ENCODE measurements at places on chromosomes 7 and 10.

DNA sequence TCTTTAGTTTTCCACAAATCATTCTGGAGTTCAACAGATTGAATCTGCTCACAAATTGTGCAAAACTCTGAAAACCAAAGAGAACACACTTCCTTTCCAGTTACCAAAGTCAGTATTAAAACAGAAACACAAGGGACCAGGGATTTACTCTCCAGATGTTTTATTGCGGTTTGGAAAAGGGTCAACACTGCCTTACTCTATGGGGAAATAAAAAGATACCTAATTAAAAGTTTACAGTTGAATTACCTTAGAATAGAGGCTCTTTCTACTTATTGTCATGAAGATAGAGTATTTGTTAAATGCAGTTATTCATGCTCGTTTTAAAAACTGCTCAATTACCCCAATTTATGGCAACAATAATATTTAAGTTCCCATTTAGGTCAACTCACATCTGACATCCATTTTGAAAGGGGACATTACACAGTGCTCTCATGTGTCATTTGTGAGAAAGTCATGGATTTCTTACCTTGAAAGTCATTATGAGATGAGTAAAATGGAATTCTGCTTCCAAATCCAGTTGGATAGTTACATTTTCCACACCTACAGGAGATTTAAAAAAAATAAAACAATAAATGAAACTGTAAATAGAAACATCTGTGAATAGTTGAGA lies 8.4 kb downstream of the LAMB1 start:
- DNase-seq = no peak

GRCh38 chr10:79477456-79477855 lies 32.0 kb upstream of the ZCCHC24 start:
- no peak for DNase-seq

DNA sequence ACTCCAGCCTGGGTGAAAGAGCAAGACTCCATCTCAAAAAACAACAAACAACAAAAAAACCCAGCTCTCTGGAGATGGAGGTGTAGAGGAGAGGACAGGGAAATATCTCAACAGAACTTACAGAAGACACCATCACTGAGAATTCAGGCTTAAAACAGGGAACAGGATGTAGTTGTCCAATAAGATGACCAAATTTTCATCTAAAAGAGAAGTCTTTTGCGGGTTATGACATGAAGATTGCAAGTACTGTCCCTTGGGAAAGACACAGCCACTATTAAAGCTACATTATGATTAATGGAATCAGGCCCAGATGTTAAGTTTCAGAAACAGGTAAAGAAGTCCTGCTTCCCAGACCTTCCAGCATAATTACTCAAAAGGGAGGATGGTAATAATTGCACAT lies 235.2 kb upstream of the NRP1 start:
- no peak for DNase-seq

DNA sequence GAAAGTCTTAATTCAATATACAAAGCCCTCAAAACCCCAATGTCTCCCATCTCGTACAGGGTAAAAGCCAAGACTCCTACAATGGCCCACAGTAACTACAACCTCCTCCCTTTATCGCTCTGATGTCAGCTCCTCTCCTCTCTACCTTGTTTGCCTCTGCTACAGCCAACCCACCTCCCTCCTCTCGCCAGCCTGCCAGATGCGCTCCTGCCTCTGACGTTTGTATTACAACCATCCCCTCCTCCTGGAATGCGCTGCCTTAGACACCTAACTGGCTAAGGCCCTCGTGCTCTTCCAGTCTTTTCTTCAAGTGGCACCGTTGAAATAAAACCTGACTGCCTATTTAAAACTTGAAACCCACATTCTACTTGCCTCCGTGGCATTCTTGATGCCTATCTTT lies 115.3 kb upstream of the MYO3A start:
- DNase-seq = no peak

GRCh38 chr7:11751315-11751714 lies 80.7 kb downstream of the THSD7A start:
- DNase-seq = no peak

DNA sequence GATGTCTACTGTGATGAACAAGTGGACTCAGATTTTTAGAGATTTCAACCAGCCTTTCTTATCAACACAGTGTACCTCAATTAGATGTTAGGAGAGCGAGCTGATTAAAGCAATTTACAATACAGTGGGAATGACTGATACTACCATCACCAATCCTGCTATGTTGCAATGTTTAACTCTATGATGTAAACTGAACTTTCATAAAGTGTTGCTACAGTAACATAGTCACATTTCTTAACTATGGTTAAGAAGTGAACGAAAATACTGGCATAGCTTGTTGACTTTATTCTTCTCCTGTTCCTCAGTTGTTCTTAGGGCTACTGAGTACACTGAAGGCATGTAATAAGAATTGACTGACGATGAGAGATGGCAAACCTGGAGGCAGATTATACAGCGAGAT lies 139.8 kb downstream of the MYOF start:
- no peak for DNase-seq

DNA sequence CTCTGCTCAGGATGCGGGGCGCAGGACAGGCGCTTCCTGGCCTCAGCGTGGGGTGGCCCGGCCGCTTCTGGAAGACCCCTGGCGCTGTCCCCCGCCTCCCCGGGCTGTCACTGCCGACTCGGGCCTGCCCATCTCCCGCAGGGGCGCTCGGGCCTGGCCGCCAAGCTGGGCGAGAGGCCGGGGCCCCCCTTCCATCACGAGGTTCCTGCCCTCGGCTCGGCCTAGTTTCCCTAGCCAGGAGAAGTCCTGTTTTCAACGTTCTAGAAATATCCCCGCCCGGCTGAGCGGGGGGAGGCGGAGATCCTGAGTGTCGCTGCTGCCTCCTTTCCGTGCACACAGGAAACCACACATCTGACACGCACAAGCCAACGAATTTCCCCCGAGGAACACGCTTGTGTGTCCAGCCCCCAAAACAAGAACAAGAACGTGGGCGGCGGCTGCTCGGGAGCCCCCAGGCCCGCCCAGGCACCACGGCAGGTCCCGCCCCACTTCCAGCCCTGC lies 33.7 kb downstream of the AP5Z1 start:
- DNase-seq = peak; percentile 52

DNA sequence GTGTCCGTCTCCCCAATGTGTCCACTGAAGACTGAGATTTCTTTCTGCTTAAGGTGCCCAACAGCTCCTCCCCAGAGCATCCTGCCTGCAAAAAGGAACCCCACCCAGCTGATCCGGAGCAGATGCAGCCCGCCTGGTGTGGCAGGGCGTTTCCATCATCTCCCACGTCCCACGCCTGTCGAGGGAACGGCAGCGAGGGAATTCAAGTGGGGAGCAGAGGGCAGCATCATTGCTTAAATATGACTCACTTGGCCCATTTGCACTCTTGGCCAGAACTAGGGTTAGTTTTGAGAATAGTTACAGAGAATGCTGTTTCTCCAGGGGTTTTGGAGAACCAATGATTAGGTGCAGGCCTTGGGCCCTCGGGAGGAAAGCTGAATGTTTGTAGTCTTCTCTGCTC lies 20.8 kb downstream of the VWA2 start:
- DNase-seq = no peak

- DNase-seq = no peak
Observed at GRCh38 chr10:5670662-5671375, 4.4 kb upstream of the ASB13 start.

GRCh38 chr7:88121335-88121734 lies 98.5 kb downstream of the SRI start:
- no peak for DNase-seq

DNA sequence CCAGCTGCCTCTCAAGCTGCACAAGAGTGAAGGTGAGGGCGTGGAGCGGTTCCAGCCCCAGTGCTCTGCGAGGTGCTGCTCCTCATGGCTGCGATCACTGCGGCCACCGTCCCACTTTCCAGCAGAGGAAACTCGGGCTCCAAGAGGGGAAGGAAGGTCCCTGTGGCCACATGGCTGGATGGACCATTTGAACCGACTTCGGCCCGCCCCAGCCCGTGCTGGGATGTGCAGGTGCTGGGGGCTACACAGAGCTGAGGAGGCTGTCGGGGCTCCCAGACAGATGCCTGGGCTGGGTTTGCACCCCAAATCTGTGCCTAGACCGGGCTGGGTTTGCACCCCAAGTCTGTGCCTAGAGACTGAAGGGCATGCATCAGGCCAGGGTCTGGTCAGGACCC lies 186.6 kb downstream of the DNAJB6 start:
- no peak for DNase-seq

DNA sequence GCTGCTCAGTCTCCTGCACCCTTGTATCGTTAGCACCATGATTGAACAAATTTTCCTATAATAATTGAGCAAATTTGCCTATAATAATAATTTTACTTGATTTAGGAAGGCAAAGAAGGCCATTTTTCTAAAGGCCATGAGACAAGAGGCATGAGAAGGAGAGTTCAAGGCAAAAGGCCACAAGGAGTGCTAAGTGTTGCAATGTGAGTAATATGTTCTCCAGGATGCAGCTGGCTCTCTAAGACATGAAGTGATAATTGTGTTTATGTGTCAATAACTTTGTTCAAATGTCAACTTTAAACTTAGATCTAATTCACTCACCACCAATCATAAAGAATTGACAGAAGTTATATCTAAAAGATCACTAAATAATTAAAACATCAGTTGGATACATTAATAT lies 53.8 kb downstream of the SGCE start:
- DNase-seq = no peak

DNA sequence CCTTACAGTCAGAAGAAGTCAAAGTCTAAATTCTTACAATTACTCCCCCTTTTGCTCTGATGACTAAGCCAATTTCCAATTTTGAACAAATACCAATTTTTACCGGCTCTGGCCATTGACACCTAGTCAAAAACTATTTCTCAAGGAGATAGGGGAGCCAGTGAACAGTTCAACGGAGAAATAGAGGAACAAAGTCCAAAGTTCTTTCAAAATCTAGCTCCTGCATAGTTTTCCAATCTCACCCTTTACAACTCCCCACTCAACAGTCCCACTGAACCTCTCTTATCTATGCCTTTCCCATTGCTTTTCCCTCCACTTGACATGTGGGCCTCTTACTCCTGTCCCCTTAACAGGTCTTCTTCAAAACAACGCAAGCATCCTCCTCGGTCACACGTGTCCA lies 192.9 kb downstream of the DOCK4 start:
- no peak for DNase-seq

DNA sequence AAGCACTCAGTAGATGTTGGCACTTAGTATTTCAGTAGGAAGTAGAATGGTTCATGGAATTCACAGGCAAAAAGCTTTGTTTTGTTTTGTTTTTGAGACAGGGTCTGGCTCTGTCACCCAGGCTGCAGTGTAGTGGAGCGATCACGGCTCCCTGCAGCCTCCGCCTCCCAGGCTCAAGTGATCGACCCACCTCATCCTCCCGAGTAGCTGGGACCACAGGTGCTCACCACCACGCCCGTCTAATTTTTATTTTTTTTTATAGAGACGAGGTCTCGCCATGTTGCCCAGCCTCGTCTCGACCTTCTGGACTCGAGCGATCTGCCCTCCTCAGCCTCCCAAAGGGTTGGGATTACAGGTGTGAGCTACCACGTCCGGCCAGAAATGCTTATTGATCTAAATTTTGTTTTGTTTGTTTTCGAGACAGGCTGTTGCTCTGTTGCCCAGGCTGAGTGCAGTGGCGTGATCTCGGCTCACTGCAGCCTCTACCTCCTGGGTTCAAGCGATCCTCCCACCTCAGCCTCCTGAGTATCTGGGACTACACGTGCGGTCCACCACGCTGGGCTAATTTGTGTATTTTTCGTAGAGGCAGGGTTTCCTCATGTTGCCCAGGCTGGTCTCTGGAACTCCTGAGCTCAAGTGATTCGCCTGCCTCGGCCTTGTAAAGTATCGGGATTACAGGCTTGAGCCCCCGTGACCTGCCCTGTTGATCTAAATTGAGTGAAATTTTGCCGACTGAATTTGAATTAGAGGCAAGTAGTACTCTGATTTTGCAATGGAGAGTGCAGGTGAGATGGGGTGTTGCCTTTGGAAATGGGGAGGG lies 1.7 kb downstream of the GLRX3 start:
- no peak for DNase-seq

- no peak for DNase-seq
Observed at GRCh38 chr7:141956084-141956483, 9.3 kb upstream of the CLEC5A start.

DNA sequence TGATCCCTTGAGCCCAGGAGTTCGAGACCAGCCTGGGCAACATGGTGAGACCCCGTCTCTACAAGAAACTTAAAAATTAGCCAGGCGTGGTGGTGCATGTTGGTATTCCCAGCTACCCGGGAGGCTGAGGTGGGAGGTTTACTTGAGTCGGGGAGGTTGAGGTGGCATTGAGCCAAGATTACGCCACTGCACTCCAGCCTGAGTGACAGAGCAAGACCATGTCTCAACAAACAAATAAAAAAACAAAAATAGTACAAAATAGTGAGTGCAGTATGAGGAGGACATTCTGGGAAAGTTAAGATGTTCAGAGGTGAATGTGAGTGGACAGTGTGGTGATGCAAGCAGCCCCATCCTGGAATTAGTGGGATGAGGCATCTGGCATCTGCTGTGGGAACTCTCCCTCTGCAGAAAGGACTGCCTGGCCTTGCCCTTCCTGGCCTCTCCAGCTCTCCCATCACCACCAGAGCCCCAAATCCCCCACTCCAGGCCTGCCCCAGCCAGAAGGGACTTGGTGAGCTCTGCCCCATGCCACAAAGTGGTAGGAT lies 96.6 kb upstream of the PARD3 start:
- DNase-seq = no peak

DNA sequence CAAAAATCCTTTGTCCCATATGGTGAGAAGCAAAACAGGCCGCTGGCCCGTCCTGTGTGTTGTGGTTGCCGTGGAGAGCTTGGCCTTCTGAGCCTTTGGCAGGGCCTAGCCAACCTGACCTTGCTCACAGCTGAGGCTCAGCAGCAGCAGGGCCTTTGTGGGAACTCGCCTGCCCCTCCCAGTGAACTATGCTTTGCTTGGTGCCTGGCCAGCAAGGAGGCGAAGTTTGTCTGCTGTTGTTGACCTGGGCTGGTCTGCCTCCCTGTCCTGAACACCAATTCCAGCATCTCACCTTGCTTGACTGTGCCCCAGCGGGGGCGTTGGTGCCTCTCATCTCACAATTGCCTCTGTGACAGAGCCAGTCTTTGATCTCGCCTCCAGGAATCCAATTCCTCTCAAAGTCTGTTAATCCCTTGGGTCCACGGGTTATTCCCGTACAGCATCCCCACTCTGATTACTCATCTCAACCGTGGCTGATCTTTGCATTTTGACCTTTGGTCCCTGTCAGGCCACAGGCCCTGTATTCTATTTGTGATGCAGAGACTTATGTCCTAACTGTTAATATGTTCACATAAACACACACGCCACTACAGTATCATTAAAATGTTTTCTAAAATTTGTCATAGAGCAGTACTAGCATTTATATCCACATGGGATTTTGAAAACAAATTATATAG lies 22.6 kb downstream of the EPDR1 start:
- no peak for DNase-seq

- DNase-seq = no peak
Observed at GRCh38 chr10:109902992-109903947, 20.0 kb downstream of the XPNPEP1 start.

GRCh38 chr7:2986561-2986960 lies 57.1 kb downstream of the CARD11 start:
- DNase-seq = no peak
